ENCODE measurements at places on chromosomes 2 and 18. TPM values are rescaled to one million over a fixed set of nuclear protein-coding genes. Genes with fewer than 3 reads are reported as not detected.

GRCh38 chr2:44247924-44248323 lies 27.4 kb upstream of the SLC3A1 start:
- no peaks in the 10 kb centered on the region for H3K36me3 ChIP-seq
- peaks cover 18% of the 10 kb centered on the region for H3K4me1 ChIP-seq
- no peak for DNase-seq
- no peak overlapping the region for H3K4me3 ChIP-seq
- H3K27me3 ChIP-seq, result no peaks in the 10 kb centered on the region
- no peak overlapping the region for H3K27ac ChIP-seq

DNA sequence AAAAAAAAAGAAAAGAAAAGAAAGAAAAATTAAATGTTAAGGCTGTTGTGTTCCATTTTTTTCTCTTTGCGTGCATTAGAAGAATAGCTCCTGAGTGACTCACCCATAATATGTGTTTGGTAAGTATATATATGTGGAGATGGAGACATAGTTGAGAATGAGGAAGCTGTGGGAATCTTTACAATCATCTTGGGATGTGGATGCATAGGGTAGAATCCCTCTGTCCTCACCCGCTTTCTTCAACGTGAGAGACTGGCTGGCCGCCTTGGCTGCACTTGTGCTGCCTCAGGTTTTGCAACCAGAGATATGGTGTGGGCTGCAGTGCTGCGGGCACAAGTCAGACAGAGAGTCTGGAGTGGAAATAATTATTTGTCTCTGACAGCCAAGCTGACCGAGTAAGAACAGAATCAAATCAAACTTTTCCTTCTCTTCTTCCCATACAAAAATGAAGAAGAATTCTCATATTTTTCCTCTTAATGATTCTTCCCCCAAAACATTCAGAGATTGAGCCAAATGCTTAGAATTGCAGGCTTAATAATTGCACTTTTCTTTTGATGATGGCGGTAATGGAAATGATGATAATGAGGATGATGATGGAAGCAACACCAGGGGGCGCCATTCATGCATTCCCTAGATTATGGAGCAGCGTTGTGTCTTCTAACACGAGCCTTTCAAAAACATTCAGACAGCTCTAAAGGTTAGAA lies 48.5 kb downstream of the SERPINB7 start:
- no peaks in the 10 kb centered on the region for H3K36me3 ChIP-seq
- peaks cover 24% of the 10 kb centered on the region for H3K4me1 ChIP-seq
- H3K27ac ChIP-seq, result no peak overlapping the region
- no peak for DNase-seq
- no peak overlapping the region for H3K4me3 ChIP-seq

The CIDEA gene
- total RNA-seq, result 2.7 TPM

DNA sequence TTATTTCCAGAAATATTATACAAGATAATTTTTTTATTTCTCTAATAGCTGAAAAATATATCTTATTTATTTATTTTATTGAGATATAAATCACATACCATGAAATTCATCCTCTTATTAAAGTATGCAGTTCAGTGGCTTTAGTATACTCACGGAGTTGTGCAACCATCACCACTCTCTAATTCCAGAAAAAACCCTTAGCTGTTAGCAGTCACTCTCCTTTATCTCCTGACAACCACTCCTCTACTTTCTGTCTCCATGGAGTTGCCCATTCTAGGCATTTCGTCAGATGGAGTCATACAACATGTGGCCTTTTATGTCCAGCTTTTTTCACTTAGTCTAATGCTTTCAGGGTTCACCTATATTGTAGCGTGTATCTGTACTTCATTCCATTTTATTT lies 66.5 kb downstream of the TCF7L1 start:
- H3K27ac ChIP-seq, result no peak overlapping the region
- no peak for DNase-seq
- H3K27me3 ChIP-seq, result no peaks in the 10 kb centered on the region
- H3K4me3 ChIP-seq, result no peak overlapping the region

- H3K27ac ChIP-seq, result no peak overlapping the region
- no peak overlapping the region for H3K4me3 ChIP-seq
- H3K36me3 ChIP-seq, result no peaks in the 10 kb centered on the region
- H3K27me3 ChIP-seq, result no peaks in the 10 kb centered on the region
- H3K4me1 ChIP-seq, result no peaks in the 10 kb centered on the region
These were observed 165.2 kb upstream of the BCL2L11 start for GRCh38 chr2:110955556-110955955.

DNA sequence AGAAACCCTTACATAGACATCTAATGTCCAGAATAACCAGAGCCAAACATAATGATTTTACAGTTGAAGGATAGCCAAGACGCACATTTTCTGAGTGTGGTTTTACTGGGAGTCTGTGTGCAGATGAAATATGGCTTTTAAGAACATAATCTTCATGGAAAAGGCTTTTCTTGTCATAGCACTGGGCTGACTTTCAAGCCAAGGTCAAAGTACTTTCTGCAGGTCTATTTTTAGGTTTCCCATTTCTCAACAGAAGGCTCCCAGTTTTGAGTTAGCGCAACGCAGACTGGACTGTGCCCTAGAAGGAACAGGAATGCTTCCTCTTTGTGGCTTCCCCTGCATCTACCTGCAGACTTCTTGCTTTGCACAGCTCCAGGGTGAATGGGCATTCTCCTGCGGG lies 92.3 kb upstream of the UPP2 start:
- H3K4me3 ChIP-seq, result no peak overlapping the region
- no peak overlapping the region for H3K27ac ChIP-seq
- H3K36me3 ChIP-seq, result no peaks in the 10 kb centered on the region
- no peaks in the 10 kb centered on the region for H3K27me3 ChIP-seq
- H3K4me1 ChIP-seq, result peaks cover 13% of the 10 kb centered on the region
- DNase-seq, result no peak

DNA sequence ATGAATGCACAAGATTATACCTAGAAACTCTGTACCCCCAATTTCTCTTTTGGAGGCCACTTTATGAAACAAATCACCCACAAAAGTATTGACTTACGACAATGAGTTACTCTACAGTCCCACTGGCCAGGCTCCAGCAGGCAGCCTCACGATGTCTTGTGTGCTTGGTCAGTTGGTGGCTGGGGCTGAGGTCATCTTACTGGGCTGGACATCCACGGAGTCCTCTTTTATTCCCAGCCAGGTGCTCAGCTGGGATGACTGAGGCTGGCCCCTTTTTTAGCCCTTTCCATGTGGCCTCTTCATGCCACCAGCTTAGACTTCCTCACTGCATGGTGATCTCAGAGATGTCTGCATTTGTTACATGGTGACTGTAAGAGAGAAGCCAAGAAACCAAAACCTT lies 8.9 kb upstream of the ID2 start:
- DNase-seq, result no peak
- H3K36me3 ChIP-seq, result no peaks in the 10 kb centered on the region
- no peak overlapping the region for H3K27ac ChIP-seq
- H3K4me1 ChIP-seq, result peaks cover 29% of the 10 kb centered on the region

The PIEZO2 gene
- total RNA-seq, result 5.9 TPM

- H3K27me3 ChIP-seq, result no peaks in the 10 kb centered on the region
- no peak overlapping the region for H3K4me3 ChIP-seq
- H3K36me3 ChIP-seq, result no peaks in the 10 kb centered on the region
These were observed 81.5 kb downstream of the PRPF40A start for GRCh38 chr2:152635635-152636298.

The TGFA gene
- 27.7 TPM for total RNA-seq

DNA sequence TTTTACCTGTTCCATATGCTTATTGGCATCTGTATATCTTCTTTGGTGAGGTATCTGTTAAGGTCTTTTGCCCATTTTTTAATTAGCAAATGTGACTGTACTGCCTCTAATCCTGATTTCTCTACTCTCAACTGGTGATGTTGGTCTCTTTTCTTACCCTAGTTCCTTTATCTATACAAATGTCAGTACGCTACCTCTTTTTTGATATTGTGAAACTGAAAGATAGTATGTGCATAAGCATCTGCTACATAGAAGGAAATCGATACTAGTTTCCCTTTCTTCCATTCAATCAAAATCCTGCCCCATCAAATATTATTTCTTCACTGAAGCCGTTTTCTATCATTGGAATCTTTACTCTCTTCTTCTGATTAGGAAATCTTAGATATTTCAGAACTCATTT lies 194.9 kb upstream of the SPOPL start:
- H3K4me1 ChIP-seq, result no peaks in the 10 kb centered on the region
- H3K27ac ChIP-seq, result no peak overlapping the region
- DNase-seq, result no peak
- no peaks in the 10 kb centered on the region for H3K27me3 ChIP-seq

GRCh38 chr2:88897715-88898114 lies 206.2 kb downstream of the RPIA start:
- no peaks in the 10 kb centered on the region for H3K27me3 ChIP-seq
- DNase-seq, result no peak
- H3K27ac ChIP-seq, result no peak overlapping the region

- H3K27ac ChIP-seq, result no peak overlapping the region
- no peaks in the 10 kb centered on the region for H3K27me3 ChIP-seq
- no peak for DNase-seq
- no peak overlapping the region for H3K4me3 ChIP-seq
- no peaks in the 10 kb centered on the region for H3K36me3 ChIP-seq
These were observed 58.2 kb downstream of the MBP start for GRCh38 chr18:77074431-77074830.

DNA sequence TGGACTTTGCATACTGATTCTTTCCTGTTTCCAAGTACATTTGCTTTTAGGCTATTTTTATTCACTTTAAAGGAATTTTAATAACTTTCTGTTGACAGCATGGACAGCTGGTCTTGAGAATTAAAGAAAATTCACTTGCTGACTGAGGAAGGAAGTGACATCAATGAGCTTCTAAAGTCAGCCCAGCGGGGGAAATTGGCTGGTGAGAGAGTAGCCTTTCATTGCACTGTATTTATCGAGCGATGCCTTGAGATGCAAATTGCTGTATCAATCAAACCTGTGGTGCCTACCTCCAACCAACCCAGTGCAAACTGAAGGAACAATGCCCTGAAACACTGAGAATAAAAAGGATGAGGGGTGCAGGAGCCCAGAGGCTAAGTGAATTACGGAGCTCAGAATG lies 91.4 kb upstream of the AQP4 start:
- no peaks in the 10 kb centered on the region for H3K36me3 ChIP-seq
- no peak for DNase-seq
- no peak overlapping the region for H3K4me3 ChIP-seq
- no peak overlapping the region for H3K27ac ChIP-seq
- H3K4me1 ChIP-seq, result no peaks in the 10 kb centered on the region

The EPAS1 gene
- total RNA-seq, result 222 TPM

The SNRNP27 gene
- total RNA-seq, result 62.9 TPM

- peaks cover 48% of the 10 kb centered on the region for H3K36me3 ChIP-seq
- no peak for DNase-seq
- H3K4me3 ChIP-seq, result no peak overlapping the region
- H3K27me3 ChIP-seq, result no peaks in the 10 kb centered on the region
These were observed 41.4 kb downstream of the THUMPD2 start for GRCh38 chr2:39737661-39738060.

DNA sequence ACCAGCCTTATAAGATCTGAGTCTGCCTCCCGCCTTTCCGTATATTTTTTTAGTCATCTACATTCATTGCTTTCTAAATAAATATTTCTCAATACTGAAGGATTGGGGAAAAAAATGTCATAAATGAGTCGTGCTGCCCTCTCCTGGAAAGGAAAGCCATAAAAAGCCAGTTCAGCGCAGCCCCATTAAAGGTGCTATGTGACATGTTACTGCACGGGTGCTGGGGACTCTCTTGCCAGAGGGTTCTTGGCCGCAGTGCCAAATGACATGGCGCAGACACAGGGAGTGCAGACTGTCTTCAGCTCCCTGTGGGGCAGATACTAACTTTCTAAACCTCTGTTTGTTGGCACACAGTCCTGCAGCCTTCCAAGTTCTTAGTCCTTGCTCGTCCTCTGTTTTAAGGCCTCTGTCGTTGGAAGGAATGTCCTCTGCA lies 53.7 kb upstream of the MAP3K20 start:
- no peak for DNase-seq
- H3K4me3 ChIP-seq, result no peak overlapping the region
- H3K4me1 ChIP-seq, result no peaks in the 10 kb centered on the region
- H3K36me3 ChIP-seq, result no peaks in the 10 kb centered on the region

The MERTK gene
- 15.7 TPM for total RNA-seq

DNA sequence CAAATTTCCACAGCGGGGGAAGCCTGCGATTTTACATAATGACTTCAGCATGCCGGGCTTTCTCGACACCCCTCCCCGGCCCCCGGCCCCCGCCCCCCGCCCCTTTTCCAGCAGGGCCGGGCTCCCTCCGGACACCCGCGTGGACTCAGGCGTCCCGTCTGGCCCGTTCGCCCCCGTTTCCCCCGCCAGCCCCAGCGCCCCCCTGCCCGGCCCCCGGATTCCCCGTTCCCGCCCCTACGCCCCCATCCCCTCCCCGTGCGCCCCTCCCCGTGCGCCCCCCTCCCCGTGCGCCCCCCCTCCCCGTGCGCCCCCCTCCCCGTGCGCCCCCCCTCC lies 456 bp upstream of the NFATC1 start:
- no peaks in the 10 kb centered on the region for H3K36me3 ChIP-seq
- peak overlapping the region; percentile 53 for H3K4me3 ChIP-seq
- no peak for DNase-seq
- peak overlapping the region; percentile 91 for H3K27ac ChIP-seq

The CERS6 gene
- total RNA-seq, result 27.7 TPM

DNA sequence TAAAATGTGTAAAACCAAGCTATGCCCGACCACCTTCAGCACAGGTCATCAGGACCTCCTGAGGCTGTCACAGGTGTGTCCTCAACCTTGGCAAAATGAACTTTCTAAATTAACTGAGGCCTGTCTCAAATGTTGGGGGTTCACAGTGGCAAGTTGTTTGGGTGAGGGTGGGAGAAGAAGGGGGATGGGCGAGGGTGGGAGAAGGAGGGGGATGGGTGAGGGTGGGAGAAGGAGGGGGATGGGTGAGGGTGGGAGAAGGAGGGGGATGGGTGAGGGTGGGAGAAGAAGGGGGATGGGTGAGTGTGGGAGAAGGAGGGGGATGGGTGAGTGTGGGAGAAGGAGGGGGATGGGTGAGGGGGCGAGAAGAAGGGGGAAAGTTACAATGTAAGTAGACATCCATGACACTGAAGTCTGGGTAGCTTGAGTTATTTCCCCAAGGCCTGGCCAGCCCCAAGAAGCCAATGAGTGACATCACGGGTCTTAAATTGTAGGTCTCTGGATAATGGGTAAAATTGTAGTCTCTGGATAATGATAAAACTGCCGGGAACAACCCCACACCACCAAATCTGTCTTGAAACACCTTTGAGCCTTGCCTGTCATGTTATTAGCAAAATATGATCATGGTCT lies 56.3 kb downstream of the TIMM21 start:
- H3K36me3 ChIP-seq, result no peaks in the 10 kb centered on the region
- no peak overlapping the region for H3K27ac ChIP-seq
- H3K4me1 ChIP-seq, result no peaks in the 10 kb centered on the region
- H3K27me3 ChIP-seq, result no peaks in the 10 kb centered on the region
- no peak overlapping the region for H3K4me3 ChIP-seq
- no peak for DNase-seq
